ENCODE measurements at places on chromosomes 5 and 9.
A peak's percentile ranks its signal among the peaks of the same experiment; 100 is the strongest.

- DNase-seq = peak; percentile 38
Measured at GRCh38 chr5:26329562-26330189, 708.7 kb downstream of the CDH9 start.

DNA sequence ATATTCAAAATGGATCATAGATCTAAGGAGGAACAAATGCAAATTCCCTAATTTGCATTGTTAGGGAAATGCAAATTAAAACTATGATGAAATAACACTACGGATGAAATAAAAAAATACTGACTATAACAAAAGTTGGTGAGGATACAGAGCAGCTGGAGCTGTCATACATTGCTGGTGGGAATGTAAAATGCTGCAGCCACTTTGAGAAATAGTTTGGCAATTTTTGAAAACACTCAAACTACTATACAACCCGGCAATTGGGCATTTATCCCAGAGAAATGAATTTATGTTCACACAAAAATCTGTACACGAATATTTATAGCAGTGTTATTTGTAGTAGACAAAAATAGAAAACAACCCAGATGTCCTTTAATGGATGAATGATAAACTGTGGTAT is 22.5 kb downstream of the C5orf47 start:
- DNase-seq = no peak

- DNase-seq = no peak
Measured at GRCh38 chr5:114411380-114411931, 49.6 kb downstream of the KCNN2 start.

GRCh38 chr9:133282464-133283238 is 7.7 kb upstream of the ABO start:
- peak; percentile 43 for DNase-seq

- DNase-seq = peak; percentile 27
Measured at GRCh38 chr9:68547417-68547816, 6.7 kb upstream of the TMEM252 start.

DNA sequence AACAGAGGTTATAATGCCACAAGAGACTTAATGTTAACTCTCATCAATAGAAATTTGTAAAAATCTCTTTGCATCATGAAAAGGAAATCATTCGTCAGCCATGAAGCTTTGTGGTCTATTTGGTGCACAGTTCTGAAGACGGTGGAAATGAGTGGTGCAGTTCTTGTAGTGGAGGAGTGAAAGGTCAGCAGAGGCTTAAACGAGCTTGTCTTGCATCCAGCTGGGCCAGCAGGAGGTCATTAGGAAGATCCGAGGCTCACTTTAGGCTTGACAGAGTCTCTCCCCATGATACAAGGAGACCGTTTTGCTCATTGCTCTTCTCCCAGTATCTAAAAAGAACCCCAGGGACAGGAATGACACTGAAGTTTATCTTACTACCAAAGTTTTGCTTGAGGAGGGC is 440.8 kb downstream of the BNC2 start:
- no peak for DNase-seq

GRCh38 chr5:174459832-174460448 is 264.4 kb upstream of the MSX2 start:
- DNase-seq = no peak
